Cortex of kidney (tissue), 1 donor: ENCODE measurements at places on chromosomes 5 and 9.

DNA sequence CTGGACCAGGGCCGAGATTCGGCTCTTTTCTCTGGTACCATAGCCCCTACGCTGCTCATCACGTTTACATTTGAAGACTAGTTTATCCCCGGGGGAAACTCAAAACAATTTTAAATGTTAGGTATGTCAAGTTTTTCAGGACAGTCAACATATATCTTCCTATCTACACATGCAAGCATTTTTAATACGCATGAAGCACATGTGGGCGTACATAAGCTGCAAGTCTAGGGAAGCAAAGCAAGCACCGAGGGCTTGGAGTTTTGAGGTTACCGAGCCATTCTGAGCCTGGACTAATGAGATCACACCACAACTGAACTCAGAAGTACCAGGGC is 154.4 kb downstream of the AUH start:
- DNase-seq = no peak

DNA sequence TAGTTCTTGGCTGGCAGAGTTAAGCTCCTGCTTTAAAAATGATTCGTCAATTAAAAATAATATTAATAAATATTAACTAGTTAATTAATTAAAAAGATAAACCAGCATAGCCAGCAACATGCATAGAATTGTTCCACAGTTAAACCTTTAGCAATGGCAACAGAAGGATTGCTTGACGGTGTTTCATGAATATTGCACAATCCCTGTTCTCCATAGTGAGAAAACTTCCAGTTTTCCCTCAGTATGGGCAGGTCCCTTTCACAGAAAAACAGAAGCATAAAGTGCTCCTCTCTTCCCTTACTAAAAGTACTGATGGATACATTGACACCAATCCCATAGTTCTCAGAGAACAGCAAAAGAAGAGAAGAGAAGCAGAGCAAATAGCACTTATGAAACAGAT is 71.4 kb upstream of the CAST start:
- DNase-seq = no peak

DNA sequence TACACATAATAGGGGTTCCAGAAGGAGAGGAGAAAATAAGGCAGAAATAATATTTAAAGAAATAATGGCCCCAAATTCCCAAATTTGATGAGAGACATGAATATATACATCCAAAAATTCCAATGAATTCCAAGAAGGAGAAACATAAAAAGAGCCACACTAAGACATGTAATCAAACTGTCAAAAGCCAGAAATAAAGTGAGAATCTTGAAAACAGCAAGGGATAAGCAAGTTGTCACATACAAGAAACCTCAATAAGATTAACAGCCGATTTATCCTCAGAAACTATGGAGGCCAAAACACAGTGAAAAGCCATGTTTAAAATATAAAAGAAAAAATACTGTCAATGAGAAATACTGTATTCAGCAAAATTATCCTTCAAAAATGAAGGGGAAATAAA is 14.5 kb downstream of the CATSPER3 start:
- no peak for DNase-seq

DNA sequence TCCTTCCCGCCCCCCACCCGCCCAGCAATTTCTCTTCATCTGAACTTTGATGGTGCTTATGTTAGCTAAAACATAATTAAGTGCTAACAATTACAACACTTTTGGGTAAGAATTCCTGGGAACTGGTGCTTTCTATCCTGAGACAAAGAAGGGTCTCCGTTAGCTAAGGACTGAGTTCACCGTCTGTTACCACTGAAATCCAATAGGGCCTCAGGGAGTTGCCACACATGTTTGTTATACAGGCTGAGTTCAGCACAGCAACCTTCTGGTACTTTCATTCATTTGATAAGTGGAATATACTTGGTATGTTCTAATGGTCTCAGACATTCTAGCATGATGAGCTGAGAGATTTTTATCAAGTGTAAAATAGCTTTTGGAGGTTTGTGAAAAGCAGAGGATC is 437.9 kb downstream of the EFNA5 start:
- no peak for DNase-seq

DNA sequence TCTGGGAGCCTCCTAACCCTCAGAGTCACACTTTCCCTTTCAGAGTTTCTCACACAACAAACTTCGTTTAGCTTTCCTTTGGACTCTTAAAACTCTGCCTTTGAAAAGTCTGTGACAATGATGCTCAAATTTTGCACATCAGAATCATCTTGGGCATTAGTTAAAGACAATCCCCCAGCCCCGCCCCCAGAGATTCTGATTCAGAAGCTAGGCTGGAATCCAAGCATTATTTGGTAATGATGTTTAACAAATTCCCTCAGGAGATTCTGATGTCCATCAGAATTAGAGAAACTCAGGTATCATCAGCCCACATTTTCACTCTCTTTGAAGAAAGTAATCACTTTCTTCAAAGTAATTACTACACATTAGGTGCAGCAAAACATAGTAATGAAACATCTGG is 9.6 kb upstream of the PLPP1 start:
- no peak for DNase-seq

DNA sequence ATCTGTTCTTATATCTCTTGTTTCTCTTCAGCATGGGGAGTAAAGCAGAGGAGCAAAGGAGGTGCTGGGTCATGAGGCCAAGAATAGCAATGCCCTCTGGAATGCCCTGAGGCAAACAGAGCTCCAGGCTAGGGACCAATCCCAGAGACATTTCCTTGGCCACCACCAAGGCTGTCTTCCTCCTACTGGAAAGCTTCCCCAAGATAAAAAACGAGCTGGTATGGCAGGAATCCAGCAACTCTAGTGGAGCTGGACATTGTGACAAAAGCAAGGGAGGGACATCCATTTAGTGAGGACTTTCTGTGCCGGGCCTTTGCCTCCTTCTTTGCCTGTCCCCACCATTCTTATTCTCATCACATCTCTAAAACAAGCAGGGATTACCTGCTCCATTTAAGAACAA is 161.6 kb downstream of the ASTN2 start:
- no peak for DNase-seq
